ENCODE measurements at places on chromosomes 5 and 9.

DNA sequence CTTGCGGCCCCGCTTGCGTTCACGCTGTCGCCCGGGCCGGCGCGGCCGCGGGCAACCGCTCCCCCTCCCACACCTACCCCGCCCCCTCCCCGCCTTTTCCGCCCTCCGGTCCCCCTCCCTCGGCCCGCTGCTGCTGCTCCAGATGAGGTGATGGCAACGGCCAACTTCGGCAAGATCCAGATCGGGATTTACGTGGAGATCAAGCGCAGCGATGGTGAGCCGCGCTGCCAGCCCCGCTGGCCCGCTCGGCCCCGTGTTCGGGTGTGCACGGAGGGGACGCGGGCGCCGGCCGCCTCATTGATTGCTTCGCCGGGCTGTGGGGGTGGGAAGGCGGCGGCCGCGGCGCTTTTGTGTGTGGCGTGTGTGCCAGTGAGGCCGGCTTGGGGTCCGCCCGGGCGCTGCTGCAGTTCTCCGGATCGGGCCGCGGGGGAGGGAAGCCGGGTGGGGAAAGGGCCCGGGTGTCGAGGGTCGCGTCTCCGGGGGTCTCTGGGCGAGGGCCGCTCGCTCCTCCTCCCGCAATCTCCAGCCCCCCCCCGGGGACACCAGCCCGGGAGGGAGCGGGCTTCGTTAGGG lies 403 bp downstream of the KIF2A start:
- DNase-seq: peak; percentile 64

DNA sequence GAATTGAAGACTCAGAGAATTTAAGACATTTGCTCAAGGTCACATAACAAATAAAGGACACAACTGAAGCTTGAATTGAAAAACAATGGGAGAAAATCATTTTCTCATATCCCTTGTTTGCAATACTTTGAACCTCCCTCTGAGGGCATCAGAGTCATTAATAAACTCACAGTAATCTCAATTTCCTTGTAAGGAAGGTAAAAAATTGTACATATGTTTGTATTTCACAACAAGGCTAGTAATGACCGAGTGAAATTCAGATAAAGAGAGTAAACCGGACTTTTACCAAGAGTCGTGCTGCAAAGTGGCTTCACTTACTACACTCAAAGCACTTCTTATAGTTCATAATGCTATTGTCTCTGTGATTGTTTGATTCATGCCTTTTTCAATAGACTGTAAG lies 665.0 kb downstream of the NR2F1-AS1 start:
- no peak for DNase-seq

DNA sequence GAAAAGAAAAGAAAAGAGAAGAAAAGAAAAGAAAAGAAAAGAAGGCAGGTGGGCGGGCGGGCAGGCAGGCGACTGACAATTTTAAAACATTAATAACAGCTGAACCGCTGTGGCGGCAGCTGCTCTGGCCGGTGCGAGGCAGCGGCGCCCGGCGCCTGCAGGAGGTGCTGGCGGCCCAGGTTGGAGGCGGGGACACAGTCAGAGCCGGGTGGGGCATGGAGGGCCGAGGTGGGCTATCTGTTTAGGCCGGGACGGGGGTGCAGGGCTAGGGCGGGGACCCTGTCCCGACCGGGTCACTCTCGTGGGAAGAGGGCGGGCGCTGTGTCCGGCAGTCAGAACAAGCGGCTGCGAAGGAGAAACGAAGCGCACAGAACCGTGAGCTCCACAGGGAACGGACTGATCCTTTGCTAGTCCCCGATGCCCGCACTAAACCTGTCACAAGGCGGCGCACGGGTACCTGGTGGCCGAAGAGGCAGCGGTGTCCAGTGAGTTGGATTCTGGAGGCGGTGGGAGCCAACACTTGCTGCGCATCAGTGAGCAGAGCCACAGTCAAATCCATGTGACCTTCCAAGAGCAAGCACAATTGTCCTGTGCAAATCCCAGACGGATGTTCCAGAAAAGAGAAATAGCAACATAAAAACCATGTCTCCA lies 13.6 kb upstream of the ALDOB start:
- DNase-seq: peak; percentile 70

- no peak for DNase-seq
These were observed 52.2 kb downstream of the ROPN1L start for GRCh38 chr5:10493884-10494283.

DNA sequence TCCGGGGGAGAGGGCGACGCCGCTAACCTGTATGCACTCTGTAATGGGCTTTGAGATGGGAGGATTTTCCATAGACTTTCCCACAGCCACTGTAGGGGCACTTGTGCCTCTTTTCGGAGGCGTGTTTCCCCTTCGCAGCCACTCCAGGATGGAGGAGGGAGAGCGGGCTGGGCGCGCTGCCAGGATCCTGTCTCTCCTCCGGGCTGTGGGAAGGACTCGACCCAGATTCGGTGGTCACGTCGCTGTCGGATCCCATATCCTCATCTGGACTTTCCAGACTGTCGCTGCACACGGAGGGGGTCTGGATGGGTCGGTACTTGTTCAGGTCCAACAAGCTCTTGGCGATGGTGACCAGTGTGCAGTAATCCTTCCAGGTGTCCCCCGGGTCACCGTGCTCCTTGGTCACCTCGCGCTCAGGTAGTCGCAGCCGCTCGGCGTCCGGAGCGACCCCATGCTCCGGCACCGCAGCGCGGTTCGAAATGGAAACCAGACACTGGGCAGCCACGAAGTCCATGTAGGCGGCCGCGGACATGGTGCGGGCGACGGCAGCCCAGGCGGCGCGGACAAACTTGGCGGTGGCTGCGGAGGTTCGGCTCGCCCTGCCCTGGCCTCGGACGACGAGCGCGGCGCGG lies 1.5 kb downstream of the KLF9 start:
- DNase-seq: peak; percentile 17

GRCh38 chr5:84088996-84089395 lies 295.7 kb downstream of the EDIL3 start:
- DNase-seq: no peak

- no peak for DNase-seq
These were observed 167.4 kb downstream of the SLIT3 start for GRCh38 chr5:169133531-169133930.

- DNase-seq: no peak
These were observed 31.5 kb upstream of the PUM3 start for GRCh38 chr9:2875218-2875977.

DNA sequence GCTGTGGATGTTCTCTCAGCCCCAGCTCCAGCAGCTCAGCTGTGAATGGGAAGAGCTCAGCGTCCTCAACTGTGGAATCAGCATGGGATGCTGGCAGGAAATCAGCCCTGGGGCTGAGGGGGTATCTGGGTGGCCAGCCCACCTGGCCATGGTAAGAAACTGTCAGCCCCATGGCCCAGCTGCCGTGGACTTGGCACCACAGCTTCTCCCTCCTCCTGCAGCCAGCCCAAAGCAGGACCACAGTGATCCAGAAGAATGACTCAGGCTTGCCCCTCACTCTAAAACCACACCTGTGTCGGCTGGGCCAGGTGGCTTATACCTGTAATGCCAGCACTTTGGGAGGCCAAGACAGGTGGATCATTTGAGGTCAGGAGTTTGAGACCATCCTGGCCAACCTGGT lies 48.0 kb downstream of the SAR1B start:
- no peak for DNase-seq

GRCh38 chr5:161372682-161373344 lies 173.7 kb downstream of the GABRB2 start:
- no peak for DNase-seq

DNA sequence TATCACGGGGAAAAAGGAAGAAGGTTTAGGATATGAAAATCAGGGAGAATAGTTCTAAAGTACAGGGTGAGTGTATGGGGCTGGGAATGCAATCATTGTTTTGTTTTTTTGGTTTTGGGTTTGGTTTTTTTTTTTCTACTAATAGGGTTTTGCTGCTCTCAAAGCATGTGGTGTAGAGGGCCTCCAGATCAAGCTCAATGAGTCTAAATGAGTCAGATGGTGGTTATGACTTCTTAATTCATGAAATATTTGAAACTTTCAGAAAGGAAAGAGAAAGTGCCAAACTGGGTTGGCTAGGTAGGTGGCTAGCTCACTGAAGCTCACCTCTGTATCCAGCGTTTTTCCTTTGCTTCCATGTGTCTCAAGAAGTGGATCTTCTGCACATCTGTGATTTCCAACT lies 10.7 kb downstream of the OR1L8 start:
- no peak for DNase-seq
